ENCODE measurements at places on chromosomes 7 and 10.

GRCh38 chr7:73774923-73775322 lies 4.9 kb upstream of the CLDN3 start:
- DNase-seq = no peak

DNA sequence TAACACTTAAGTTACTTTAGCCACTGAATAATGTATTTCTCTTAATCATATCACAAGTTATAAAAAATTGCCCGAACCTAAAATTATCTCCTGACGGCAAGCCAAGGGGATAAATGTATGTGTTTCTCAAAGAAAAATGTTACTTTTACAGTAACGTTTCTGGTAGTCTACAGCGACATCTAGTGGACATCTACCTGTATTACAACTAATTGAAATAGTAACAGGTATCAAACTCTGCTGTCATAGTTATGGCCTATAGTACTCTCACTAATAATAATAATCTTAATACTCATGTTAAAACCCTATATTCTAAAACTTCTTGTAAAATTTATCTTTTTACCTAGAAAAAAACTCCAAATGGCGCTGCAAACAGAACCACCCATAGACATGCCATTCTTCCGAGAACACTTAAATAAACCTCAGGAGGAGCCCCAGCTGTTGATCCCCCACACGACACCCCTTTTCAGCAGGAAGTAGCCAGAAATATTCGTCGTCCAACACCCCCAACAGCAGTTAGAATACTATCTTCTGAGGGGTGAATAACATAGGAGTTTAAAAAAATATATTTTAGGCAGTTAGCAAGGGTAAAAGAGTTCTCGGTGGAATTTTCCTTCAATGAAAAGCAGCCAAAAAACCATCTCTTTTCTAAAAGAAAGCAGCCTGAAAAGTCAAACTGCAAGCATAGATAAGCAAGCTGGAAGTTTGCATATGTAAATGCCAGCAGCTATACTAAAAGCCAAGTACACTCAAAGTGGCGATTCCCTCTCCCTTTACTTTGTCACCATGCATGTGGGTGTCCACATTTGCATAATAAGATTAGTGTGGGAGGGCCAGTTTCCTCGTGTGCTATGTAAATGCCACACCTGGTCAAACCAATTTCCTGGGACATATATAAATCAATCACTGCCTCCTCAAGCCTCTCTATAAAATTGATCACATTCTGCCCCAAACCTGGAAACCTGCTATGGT lies 40.5 kb upstream of the ZNF107 start:
- no peak for DNase-seq

- no peak for DNase-seq
Observed at GRCh38 chr7:94660006-94660405, 4.1 kb upstream of the SGCE start.

DNA sequence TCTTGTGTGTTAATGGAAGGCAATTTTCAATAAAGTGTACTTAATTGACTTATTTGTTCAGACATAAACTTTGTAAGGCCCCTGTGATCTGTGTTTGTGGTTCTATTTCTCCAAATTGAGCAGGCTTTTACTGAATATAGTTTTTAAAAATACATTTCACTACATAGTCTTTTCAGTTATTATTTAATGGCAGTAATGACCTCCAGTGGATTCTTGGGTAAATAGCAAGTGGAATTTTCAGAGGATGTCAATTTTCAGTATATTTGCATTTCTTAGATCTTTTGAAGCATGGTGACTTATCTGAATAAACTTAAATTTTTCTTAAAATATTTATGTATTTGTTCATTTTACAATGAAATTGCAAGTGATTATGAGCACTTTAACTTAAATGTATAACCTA lies 203.1 kb upstream of the PCLO start:
- DNase-seq = no peak

DNA sequence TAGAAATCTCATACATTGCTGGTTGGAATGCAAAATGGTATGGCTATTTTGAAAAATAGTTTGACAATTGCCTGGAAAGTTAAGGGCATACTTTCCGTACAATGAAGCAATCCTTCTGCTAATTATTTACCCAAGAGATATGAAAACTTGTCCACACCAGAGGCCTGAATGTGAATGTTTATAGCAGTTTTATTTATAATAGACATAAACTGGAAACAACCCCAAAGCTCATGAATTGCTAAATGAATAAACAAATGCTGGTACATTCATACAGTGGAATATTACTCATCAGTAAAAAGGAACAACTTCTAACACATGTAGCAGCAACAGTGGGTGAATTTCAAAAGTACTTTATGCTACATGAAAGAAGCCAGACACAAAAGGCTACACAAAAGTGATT lies 42.7 kb downstream of the MMRN2 start:
- no peak for DNase-seq

DNA sequence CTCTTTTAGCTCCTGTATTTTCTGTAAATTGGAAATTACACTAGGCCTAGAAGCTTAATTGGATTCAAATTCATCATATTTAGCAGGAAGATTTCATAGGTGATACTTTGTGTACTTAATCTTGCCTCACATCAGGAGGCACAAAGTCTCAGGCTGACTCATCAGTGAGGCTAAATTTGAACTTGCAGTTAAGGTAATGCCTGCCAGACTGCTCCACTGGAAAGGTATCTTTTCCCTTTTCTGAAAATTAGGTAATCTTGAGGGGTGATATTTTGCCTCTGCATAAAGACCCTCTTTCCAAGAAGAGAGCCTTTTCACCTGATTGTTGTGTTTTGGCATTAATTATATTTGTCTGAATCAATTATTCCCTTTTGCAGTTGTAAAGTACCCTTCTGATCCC lies 14.6 kb downstream of the PPIA start:
- no peak for DNase-seq

GRCh38 chr10:8230902-8231301 lies 176.4 kb downstream of the GATA3 start:
- DNase-seq = no peak

DNA sequence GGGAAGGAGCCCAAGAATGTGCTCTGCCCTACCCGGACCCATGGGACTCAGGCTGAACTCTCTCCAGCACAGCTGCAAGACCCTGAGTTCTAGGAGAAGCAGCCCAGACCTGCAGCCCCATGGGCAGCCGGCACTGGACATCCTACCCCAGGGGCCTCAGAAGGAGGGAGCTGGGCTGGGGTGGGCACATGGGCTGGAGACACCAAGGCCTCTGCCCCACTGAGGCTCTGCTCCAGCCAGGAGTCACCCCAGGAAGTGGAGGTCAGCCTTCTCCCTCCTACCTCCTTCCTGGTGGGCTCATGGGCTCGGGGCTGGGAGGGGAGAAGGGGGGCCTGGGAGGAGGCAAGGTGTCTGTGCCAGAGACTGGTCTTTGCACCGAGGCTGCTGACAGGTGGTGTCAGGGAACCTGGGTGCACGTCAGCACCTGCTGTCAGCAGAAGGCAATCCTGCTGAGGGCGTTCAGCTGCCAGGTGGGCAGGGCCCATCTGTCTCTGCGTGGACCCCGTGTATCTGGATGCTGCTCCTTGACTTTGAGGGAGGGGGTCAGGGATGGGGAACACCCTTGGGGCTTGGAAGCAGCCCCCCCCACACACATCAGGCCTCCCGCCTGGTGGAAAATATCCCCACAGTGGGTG lies 95.2 kb downstream of the PDGFA start:
- DNase-seq = no peak

DNA sequence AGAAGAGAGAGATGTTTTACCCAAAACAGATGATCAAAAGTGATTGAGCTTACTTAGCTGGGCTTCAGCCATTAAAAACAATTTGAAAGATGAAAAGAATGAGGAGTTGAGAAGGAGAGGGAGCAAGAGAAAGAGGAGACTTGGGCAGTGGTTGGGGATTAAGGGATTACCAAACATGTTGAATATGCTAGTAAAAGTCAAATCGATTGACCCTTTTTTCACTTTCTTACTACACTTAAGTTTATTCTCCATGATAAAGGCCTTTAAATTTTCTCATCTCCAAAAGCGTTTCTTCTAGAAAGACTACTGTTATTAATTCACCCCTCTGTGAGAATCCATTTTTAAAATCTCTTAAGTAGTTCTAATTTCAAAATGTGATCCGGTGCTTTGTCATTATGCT lies 1254.0 kb upstream of the PHF14 start:
- DNase-seq = no peak

- peak; percentile 65 for DNase-seq
Observed at GRCh38 chr7:47392241-47392759, 189.6 kb downstream of the TNS3 start.

- DNase-seq = no peak
Observed at GRCh38 chr7:138773176-138773575, 24.6 kb upstream of the TMEM213 start.

GRCh38 chr7:90187507-90188050 lies 24.0 kb upstream of the STEAP2 start:
- no peak for DNase-seq

DNA sequence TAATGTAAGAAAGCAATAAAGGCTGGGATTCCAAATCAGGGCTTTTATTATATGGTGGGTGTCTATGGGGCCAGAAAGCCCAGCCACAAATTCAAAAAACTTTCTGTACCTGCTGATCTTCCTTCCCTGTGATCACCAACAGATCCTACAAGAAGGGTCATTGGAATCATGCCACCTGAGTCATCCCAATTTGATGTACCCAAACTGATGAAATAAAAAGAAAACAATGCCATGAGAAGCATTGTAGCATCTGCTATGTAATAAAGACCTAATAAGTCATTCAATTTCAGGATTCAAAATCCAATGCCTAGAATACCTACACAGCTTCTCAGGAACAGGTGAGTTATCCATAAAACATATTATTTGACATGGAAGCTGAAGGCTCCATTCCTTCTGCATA lies 228.8 kb downstream of the DKK1 start:
- DNase-seq = no peak

- no peak for DNase-seq
Observed at GRCh38 chr7:140771826-140772225, 75.3 kb downstream of the NDUFB2 start.

DNA sequence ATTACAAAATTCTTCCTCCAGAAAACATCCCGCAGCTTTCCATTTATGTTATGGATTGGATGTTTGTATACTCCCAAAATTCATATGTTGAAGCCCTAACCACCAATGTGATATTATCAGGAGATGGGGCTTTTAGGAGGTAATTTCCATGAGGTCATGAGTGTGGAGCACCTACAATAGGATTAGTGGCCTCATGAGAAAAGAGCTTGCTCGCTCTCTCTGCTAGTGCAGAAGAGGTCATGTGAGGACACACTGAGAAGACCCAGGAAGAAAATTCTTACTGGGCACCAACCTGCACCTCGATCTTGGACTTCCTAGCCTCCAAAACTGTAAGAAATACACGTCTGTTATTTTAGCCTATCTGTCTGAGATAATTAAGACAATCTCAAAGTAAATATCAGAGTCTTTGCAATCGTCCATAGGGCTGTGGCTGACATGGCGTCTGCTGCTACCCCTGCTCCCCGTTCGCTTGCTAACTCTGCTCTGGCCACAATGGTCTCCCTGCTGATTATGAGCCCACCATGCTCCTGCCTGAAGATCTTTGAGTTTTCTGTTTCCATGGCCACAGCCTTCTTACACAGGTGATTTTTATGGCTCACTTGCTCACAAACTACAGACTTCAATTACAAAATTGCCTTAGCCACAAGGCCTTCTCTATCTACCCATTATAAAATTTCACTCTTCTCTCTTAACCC lies 333.3 kb downstream of the CACNA2D1 start:
- no peak for DNase-seq

DNA sequence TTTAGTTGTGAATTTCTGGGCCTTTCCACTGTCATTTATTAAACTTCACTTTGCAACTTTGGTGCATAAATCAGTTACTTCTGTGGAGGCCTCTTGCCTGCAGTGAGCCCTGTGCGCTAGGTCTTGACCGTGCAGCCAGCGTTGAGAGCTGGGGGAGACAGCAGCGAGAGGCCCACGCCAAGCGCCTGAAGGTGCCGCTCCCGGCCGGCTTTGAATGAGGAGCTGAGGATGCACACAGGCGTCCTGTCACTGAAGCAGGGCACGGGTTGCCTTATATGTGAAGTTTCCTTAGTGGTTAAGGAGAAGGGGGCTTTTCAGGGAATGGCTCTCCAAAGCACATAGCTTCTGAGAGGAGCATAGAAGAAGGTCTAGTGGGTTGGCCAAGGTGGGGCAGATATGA lies 70.9 kb upstream of the CCNY start:
- no peak for DNase-seq

- no peak for DNase-seq
Observed at GRCh38 chr7:84271543-84271942, 77.0 kb upstream of the SEMA3A start.

GRCh38 chr7:23532490-23533237 lies 883 bp upstream of the TRA2A start:
- DNase-seq = no peak

- no peak for DNase-seq
Observed at GRCh38 chr7:87797798-87798403, 78.3 kb downstream of the SLC25A40 start.

DNA sequence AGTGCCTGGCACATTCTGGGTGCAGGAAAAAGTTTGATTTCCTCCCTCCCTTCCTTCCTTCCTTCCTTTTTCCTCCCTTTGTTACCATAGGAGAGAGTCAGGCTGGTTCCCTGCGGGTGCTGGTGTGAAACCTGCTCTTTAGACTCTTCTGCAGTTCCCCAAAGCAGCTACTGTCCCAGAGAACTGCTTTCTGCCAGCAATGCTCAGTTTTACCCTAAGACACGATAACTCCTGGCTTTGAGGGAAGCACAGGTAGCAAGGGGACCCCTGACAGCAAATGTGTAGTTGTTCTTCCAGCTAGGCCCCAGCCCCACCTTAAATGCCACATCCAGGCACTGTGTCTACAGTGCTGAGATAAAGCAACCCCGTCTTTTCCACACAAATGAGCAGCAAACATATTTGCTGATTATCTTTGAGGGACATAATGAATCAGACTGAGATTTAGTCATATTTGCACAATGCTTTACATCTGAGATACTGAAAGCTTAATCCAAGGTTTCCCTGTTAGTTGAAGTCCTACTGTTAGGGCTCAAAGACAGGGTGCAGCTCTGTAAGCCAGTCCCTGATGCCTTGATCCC lies 55.5 kb downstream of the MET start:
- no peak for DNase-seq

- DNase-seq = no peak
Observed at GRCh38 chr10:15419279-15419874, 48.3 kb upstream of the FAM171A1 start.

DNA sequence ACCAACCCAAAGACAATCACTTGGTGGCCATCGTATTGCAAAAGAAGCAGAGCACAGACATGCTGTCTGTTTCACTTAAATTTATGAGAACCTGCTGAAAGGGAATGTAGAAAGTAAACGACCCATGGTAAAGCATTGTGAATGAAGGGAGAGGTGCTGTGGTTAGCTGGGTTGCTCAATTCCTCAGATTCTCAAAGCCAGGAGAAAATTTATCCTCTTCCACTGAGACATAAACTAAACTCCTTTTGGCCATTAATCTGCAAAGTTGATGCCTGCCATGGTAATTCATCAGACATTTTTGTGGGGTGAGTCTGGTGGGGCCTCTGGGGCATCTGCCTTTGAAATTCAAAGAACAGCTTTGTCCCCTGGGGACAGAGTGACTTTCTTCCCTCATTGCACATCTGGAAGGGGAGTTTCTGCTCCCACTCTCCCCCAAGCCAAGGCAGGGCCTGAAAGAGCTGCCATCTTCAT lies 951.0 kb downstream of the LRMDA start:
- no peak for DNase-seq
